IMR-90 (cell line): ENCODE measurements at places on chromosomes 2 and 18. TPM values are rescaled to one million over a fixed set of nuclear protein-coding genes. Genes with fewer than 3 reads are reported as not detected.
A peak's percentile ranks its signal among the peaks of the same experiment; 100 is the strongest.

Gene TUBB8B
- not detected in 2 replicates for total RNA-seq

Gene KCNK3
- total RNA-seq: under 0.01 TPM in 2 replicates

Gene C18orf32
- total RNA-seq: 3.6 and 4.7 TPM in 2 replicates

Gene C2orf66
- not detected in 2 replicates for total RNA-seq

Gene RNASEH1
- 23.7 and 38.3 TPM in 2 replicates for total RNA-seq

Gene UGT1A8
- total RNA-seq: not detected in 2 replicates

Gene MTIF2
- 22.6 and 33.3 TPM in 2 replicates for total RNA-seq

DNA sequence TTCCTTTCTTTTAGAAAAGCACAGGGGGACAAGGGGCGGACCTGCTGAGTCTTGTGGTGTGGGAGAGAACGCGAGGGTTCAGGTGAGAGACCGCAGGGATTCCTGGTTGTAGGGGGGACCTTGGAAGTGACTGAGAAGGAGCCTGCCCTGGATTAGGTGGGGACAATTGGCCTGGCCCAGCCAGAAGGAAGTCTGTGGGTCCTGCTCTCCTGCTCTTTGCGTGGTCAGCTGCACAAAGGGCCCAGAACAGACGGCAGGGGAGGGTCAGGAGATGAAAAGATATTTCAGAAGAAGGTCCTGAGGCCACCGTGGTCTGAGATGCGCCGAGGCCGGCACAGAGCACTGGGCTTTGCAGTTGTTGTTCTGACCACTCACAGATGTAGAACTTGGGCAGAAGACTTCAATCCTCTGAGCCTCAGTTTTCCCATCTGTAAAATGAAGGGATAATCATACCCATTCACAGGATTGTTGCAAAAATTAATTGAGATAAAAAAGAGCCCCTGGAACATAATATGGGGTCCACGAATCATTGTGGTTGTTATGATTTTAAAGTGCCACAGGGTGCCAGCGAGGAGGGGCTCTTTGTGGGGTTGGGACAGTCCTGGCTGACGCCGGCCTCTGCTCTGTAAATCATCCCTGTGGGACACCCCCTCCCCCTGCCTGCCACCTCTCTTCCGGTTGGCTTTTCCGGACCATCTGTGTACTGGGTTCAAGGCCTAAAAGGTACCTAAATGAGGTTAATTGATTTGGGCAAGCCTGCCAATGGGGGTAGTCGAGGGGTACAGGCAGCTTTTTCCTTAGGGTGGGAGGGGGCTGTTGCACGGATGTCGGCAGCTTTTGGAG is 1.8 kb downstream of the LPIN1 start:
- no peak for DNase-seq

DNA sequence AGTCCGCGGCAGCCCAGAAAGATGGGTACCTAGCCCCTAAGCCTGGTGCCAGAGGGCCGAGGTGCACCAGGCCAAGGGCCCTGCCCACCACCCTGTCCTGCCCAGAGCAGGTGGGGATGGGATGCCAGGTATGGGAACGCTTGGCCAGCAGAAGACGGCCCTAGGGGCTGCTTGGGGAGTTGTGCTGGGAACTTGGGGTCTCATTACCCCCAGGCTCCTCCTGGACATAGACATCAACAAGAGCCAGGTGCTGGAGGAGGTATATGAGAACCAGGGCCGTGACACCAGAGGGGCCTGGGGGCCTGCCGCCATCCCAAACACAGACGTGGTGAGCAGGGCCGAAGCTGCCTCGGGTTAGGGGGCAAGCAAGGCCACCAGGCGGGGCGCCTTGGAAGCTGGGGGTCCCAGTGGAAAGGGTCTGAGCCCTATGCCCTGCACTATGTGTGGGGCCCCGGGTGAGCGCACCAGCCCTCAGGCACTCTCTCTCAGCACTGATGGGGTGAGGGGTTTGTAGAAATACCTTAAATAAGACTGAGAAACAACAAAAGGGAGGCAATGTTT is 46.9 kb downstream of the FER1L5 start:
- DNase-seq: no peak

DNA sequence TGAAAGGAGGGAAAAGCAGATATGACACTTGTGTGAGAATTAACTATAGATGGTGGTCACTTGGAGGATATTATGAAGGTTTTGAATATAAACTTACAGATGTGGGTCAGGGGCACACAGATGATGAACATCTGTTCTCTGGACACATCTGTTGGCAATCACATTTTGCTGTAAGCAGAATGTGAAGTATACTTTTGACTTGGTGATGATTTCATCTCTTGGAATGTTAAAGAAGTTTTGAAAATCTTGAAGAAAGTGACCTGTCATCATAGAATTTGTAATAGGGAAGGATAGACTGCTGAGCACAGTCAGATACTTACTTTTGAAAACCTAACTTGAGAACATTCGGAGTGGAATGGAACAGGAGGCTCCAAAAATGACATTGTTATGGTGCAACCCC is 40.2 kb downstream of the PIKFYVE start:
- peak; percentile 74 for DNase-seq

DNA sequence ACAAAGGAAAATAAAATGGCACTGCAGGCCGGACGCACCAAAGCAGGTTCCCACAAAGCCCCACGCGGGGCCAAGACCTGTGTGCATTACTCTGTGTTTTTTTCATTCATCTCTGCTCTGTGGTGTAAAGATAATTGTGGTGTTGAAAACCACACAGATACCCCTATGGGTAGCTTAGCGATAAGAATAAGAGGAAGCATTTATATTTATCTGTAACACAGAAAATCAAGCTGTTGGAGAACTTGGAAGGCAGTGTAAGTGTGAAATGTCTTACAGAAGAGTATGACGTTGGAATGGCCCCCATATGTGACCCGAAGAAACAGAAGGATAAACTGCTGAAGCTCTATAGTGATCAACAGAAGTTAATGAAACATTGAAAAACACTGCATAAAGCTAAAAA is 20.3 kb upstream of the MARCO start:
- DNase-seq: no peak

DNA sequence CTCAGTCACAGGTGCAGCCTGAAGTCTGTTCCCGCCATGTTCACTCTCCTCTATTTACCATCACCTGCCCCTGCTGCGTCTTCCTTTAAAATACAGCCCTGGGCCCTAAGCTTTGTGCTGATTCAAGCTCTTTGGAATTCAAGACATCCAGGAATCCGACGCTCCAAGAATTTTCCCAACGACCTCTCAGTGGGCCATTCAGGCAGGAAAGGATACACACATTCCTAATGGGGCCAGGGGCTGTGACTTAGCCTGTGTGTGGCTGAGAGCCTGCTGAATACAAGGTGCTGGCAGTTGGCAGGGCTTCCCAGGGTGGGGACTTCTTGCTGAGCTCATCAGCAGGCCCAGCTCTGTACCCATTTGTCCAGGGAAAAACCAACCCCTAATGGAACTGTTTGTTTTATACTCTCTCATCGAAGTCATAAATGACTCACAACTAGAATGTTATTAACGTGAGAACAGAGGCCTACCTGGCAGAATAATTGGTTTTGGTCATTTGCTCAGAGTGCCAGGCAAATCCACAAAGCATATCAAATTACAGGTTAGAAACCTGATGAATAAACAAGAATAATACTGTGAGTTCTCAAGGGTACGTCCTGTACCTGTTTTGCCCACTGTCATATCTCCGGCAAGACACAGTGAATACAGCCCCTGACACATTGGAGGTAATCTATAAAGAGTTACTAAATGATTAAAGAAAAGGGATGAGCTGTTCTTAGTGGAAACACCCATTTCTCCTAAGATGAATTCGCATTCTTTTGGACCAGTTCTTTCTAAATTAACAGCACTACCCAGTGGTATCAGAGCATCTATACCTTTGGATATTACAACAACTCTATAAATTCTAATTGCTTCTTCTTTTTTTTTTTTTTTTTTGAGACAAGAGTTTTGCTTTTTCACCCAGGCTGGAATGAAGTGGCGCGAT is 12.6 kb upstream of the KCMF1 start:
- DNase-seq: peak; percentile 97

GRCh38 chr2:127066942-127067341 is 40.0 kb downstream of the BIN1 start:
- DNase-seq: peak; percentile 23

GRCh38 chr2:169007356-169007755 is 23.8 kb downstream of the ABCB11 start:
- DNase-seq: no peak

GRCh38 chr2:172944022-172944793 is 131.4 kb upstream of the MAP3K20 start:
- peak; percentile 80 for DNase-seq
